Stimulated activated CD4-positive, alpha-beta T cell treated with anti-CD3 and anti-CD28 coated beads, Interleukin-1b, Interleukin-23, amount 100 ng/mL, for 24 hours (primary cell): ENCODE measurements at places on chromosomes 2 and 18.

DNA sequence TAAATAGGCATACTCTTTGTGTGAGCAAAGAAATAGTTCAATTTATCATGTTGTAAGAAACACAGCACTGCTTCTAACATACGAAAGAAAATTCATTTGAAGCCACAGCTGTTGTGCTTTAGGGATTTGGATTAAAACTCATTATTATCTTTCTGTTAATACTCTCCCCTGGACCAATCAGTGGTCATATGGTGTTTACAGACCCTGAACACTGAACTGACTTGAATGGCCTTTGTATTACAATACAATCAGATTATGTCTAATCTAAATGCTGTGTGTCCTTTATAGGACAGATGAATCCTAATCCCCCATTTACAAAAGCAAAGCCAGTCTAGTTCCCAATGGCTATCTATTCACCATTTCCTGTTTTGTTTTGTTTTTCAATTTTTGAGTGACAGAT, 36.5 kb downstream of the ZNF385B start:
- DNase-seq = no peak

DNA sequence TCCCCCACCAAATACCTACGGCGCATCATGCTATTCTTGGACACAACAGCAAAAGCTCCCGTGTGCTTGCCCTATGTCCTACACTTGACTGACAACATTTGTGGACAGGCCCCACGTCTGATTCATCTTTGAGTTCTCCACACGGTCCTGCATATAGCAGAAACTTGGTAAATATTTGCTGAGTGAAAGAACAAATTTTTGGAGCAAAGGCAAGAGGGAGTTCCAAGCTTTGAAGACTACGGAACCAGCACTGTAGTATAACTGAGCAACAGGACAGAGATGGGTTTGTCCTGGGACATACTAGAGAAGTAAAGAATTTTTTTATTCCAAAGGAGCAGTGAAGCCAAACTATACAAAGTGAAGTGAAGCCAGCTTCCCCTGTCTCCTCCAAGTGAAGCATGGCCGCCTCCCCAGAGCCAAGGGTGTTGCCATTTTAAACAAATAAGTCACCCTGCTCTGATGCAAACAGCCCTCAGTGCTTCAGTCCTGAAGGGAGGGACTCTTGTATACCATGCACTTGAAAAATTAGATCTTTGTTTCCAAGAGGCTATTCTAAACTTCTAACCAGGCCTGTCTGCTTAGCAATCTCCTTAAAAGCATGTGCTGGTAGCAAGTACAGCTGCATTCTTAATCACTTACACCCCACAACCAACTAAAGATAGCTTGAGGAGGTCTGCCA, 35.9 kb downstream of the SPRED2 start:
- no peak for DNase-seq

DNA sequence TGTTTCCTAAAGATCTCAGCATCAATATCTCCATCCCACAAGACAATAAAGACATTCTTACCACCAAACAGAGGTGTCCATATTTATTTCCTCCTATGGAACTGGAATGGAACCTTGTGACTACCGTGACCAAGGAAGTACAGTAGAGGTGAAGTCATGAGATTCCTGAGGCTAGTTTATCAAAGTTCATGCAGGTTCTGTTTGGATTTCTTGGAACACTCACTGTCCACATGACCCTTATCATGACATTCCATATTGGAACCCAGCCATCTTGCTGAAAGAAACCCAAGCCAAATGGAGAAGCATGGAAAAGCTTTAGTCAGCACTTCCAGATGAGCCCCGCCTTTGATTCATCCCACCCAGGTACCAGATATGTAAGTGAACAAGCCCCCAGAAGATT, 516.0 kb upstream of the POU3F3 start:
- DNase-seq = no peak

DNA sequence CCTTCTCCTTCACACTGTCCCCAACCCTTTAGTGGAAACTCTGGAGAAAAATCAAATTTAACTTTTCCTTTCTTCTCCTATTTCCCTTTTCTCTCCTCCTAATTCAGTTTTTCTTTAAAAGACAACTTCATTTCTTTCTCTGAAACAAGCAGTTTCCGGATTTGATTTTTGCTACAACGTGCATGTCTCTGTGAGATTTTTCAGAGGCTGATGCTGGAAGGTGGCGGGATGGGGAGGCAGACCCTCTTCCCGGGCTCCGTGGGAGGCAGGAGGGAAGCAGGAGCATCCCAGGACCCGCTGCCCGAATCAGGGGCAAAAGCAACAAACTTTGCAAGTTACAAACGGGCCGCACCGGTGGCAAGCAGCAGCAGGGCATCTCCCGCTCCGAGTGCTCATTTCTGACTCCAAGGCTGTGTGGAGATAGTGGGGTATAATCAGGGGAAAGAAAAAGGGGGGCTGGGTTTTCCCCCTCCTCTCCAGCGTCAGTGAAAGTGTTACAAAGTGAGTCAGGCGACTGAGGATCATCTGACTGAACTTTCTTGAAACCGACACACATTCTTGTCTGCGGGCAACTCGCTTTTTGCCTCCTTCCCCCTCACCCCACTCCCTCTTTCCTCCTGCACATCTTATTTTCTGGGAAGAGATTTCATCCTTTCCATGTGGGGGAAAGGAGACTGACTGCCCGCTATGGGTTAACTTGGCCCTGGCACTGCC, 6.4 kb downstream of the ZEB2 start:
- no peak for DNase-seq

GRCh38 chr2:120957905-120958304, 222.2 kb downstream of the GLI2 start:
- no peak for DNase-seq

DNA sequence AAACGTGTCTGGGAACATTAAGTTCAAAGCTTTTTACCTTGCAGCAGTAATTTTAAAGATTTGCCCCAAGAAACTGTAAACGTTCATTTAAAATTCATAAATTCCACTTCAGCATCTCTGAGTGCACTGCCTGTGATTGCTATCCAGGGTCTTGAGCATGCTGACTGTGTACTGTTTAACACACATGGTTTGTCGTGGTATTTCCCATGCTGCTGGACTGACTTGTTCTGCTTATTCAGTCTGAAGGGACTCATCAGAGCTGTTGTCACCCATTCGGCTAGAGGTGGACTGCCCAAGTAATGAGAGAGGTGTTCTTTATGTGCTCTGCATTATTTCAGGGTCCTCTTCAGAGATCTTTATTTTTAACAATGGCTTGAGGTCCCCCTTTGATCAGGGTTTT, 53.1 kb downstream of the RHBDD1 start:
- no peak for DNase-seq

GRCh38 chr18:9546468-9546867, 67.9 kb downstream of the PPP4R1 start:
- no peak for DNase-seq

DNA sequence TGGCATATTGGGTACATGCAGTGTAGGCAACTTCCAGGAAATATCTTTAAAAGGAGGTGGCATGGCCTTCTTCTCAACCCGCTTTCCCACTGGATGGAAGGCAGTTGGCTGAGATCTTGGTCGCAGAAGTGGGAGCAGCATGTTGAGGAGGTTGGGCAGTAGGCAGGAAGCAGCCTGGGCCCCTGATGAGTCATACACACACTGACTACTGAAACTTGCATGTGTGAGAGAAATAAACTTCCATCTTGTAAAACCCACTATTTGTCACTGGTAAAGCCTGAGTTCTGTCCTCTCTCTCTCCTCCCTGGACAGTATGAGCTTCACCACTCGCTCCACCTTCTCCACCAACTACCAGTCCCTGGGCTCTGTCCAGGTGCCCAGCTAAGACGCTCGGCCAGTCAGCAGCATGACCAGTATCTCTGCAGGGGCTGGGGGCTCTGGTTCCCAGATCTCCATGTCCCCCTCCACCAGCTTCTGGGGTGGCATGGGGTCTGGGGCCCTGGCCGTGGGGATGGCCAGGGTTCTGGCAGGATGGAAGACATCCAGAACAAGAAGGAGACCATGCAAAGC, 233.8 kb upstream of the SPRED2 start:
- no peak for DNase-seq

DNA sequence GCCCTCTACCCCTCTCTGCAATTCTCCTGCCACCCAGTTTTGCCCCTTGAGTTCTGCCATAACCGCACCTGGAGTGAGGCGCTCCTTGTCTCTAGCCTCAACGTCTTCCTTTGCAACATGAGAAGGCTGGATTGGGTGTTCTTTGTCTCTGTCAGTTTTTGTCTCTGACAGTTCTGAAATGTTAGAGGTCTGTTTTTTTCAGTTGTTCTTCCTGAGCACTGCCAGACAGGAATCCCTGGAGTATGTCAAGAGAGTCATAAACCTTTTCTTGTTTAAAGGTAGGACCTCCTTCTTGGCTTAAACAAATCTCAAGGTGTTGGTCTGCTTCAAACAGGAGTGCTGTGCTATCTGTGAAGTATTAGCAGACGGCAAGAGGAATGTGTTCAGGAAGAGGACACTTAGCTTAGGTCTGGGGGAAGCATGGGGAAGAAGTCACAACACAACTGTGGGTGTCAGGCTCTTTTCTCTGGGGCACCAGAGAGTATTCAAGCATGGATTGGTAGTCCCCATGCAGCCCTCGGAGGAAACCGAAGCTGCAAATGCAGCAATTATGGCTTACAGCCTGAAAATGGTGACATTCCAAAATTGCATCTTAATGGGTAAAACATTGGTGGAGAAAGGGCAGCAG, 32.3 kb downstream of the AFF3 start:
- DNase-seq = no peak

GRCh38 chr2:54497763-54498680, 41.9 kb downstream of the SPTBN1 start:
- no peak for DNase-seq

- no peak for DNase-seq
Measured at GRCh38 chr18:75438891-75439290, 11.4 kb upstream of the SMIM21 start.

DNA sequence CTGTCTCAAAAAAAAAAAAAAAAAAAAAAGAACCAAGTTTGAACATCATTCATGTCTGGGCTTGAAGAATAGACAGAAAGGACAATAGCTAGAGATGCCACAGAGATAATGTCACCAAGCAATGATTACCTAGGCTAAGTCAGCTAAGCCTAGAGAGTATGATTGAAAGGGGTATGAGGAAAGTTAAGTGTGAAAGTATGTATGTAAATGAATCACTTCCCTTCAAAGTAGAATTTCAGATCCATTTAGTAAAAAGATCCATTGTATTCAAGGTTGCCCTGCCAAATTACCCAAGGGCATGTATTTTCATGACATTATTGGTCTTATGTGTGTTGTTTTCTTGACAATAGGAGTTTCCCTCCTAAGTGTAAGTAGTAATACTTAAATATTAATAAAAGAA, 34.1 kb upstream of the SLC39A10 start:
- DNase-seq = no peak

GRCh38 chr2:15040429-15041084, 408.0 kb downstream of the LRATD1 start:
- no peak for DNase-seq

GRCh38 chr2:100234141-100234540, 88.2 kb downstream of the LONRF2 start:
- DNase-seq = no peak

DNA sequence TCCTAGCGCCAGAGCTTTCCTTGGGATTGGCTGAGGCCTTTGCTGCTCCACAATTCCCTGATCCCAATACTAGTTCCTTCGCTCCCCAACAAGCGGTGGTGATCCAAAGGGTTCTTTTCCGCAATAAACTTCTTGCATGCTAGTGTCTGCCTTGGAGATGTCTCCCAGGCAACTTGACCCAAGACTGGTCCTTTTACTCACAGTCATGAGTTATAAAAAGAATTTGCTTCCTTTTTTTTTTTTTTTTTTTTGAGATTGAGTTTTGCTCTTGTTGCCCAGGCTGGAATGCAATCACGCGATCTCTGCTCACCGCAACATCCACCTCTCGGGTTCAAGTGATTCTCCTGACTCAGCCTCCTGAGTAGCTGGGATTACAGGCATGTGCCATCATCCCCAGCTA, 89.8 kb upstream of the SP3 start:
- DNase-seq = no peak

- DNase-seq = no peak
Measured at GRCh38 chr2:163171786-163172530, 333.4 kb upstream of the KCNH7 start.

DNA sequence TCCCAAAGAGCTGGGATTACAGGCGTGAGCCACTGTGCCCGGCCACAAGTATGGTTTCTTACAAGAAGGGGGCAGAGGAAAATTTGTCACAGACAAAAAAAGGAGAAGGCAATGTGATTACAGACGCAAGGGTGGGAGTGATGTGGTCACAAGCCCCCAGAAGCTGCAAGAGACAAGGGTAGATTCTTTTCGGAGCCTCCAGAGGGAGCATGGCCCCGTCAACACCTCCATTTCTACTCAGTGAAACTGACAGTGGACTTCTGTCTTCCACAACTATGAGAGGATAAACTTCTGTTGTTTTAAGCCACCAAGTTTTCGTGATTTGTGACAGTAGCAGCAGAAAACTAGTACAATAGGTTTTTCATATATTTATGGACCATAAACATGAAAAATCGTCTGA, 2.1 kb upstream of the TCF7L1 start:
- DNase-seq = no peak

DNA sequence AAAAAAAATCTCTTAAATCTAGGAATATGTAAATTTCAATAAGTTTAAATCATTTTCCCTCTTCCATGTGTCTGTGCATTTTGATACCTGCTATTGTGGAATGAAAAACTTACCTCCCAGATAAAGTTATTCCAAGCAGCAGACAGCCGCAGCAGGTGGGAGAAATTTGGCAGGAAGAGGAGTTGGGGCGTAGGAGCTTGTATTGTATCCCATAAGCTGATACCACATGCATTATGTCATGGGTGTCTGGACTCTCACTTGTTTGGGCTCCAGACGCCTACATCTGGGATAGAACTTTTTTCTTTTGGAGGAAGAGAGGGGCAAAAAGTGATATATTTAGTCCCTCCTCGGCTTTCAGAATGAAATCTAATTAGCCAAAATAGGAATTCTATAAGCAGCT, 59.3 kb upstream of the TCF4 start:
- no peak for DNase-seq

DNA sequence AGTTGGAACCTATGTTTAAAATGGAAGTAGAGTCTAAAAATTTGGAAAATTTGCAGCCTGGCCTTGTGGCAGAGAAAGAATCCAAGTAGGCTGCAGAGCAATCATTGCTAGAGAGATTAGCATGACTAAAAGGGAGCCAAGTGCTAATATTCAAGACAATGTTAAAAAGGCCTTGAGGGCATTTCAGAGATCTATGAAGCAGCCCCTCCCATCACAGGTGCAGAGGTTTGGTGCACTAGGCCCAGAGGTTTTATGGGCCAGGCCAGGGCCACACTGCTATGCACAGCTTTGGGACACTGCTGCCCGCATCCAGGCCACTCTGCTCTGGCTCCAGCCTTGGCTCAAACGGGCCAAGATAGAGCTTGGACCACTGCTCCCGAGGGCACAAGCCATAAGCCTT, 6.7 kb upstream of the IL1A start:
- DNase-seq = no peak

- no peak for DNase-seq
Measured at GRCh38 chr18:32333781-32334180, 136.9 kb downstream of the GAREM1 start.

DNA sequence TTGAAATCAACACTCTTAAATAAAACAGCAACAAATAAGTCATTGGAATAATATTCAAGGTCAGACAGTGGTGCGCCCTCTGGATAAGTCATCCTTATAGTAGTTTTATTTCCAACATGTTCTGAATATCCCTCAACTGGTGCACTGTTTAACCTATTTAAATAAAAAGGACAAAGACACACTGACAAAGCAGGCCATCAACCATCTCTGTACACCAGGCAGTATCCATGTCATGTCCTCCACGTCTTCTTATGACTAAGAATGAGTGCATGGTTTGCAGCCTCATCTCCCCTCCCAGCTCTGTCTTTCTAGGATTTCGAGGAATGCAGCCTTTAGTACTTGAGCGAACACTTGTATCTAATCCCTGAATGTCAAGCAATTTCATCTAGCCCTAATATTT, 42.4 kb downstream of the ST3GAL5 start:
- DNase-seq = no peak

GRCh38 chr2:1824202-1824905, 80.0 kb upstream of the PXDN start:
- DNase-seq = no peak
